ENCODE measurements at places on chromosomes 11 and 22. TPM values are rescaled to one million over a fixed set of nuclear protein-coding genes. Genes with fewer than 3 reads are reported as not detected.
A peak's percentile ranks its signal among the peaks of the same experiment; 100 is the strongest.

Gene SMIM35
- not detected for total RNA-seq

Gene MPPED1
- total RNA-seq = not detected

Gene INS
- 0.44 TPM for total RNA-seq

DNA sequence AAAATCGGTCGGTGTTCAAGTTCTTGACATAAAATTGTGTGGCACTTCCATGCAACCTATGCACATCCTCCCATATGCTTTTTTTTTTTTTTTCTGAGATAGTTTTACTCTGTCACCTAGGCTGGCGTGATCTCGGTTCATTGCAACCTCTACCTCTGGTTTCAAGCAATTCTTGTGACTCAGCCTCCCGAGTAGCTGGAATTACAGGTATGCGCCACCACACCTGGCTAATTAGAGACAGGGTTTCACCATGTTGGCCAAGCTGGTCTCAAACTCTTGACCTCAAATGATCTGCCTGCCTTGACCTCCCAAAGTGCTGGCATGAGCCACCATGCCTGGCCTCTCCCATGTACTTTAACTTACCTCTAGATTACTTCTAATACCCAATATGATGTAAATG lies 15.0 kb downstream of the GLB1L3 start:
- DNase-seq = no peak
- no peaks in the 10 kb centered on the region for H3K27me3 ChIP-seq
- no peak overlapping the region for H3K4me3 ChIP-seq
- no peaks in the 10 kb centered on the region for H3K36me3 ChIP-seq

- peaks cover 2% of the 10 kb centered on the region for H3K4me1 ChIP-seq
- H3K27me3 ChIP-seq = no peaks in the 10 kb centered on the region
- no peak for DNase-seq
- H3K4me3 ChIP-seq = no peak overlapping the region
Observed at GRCh38 chr22:38863531-38864131, 8.4 kb downstream of the CBX6 start.

GRCh38 chr11:101113540-101113939 lies 16.1 kb downstream of the PGR start:
- no peaks in the 10 kb centered on the region for H3K4me1 ChIP-seq
- H3K4me3 ChIP-seq = no peak overlapping the region
- H3K27ac ChIP-seq = no peak overlapping the region

DNA sequence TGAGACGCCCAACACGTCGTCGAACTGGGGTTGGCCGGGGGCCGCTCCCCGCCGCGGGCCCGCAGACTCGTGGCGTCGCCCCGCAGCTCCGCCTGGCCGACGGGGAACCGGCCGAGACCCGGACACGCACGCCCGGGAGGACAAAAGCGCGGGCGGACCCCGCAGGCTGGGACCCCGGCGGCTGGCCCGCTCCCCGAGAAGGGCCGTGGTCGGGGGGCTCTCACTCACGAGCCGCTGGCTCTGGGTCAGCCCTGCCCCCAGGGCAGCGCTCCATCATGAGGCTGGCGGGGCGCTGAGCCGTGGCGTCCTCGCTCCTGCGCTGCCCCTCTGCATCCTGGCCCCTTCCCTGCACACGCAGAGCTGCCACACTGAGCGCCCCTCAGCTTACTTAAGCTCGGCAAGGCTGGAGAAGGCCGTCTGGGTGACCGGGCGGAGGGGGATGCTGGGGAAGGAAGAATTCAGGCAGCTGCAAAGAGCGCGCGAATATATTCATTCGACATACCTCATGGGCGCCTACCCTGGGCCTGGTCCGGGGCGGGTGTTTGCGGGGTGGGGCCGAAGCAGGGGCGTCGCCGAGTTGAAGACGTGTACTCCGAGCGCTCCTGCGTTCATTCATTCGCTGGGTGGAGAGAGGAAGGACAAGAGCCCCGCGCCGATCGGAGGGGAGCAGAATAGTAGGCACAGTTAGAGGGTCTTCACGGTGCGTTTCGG lies 579 bp upstream of the CYB5R2 start:
- DNase-seq = peak; percentile 29
- H3K4me3 ChIP-seq = peak overlapping the region; percentile 68
- H3K4me1 ChIP-seq = peaks cover 10% of the 10 kb centered on the region

DNA sequence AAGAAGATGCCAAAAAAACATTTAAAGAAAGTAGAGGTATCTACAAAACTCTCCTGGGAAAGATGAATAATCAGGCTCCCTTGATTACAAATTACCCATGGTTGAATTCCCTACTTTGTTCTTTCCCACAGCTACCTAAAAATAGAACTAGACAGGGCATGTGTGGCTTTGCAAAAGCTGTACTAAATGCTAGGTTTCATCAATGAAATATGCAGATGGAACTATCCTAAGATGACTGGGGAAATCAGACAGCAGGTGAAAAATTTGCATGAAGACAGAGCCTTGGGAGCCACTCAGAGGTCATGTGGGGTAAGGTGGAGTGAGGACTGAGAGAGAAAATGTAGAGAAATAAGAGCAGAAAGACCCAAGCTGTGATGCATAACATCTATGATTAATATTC lies 14.7 kb downstream of the LAYN start:
- no peaks in the 10 kb centered on the region for H3K36me3 ChIP-seq
- H3K4me1 ChIP-seq = peaks cover 9% of the 10 kb centered on the region
- H3K27me3 ChIP-seq = no peaks in the 10 kb centered on the region
- no peak overlapping the region for H3K4me3 ChIP-seq

- H3K36me3 ChIP-seq = no peaks in the 10 kb centered on the region
- H3K27ac ChIP-seq = no peak overlapping the region
- no peaks in the 10 kb centered on the region for H3K27me3 ChIP-seq
- no peak overlapping the region for H3K4me3 ChIP-seq
Observed at GRCh38 chr22:42857845-42858481, 890 bp upstream of the ARFGAP3 start.

- no peaks in the 10 kb centered on the region for H3K36me3 ChIP-seq
- no peaks in the 10 kb centered on the region for H3K27me3 ChIP-seq
- no peak overlapping the region for H3K4me3 ChIP-seq
- peaks cover 4% of the 10 kb centered on the region for H3K4me1 ChIP-seq
- H3K27ac ChIP-seq = no peak overlapping the region
Observed at GRCh38 chr11:118015385-118015841, 29.2 kb downstream of the IL10RA start.

DNA sequence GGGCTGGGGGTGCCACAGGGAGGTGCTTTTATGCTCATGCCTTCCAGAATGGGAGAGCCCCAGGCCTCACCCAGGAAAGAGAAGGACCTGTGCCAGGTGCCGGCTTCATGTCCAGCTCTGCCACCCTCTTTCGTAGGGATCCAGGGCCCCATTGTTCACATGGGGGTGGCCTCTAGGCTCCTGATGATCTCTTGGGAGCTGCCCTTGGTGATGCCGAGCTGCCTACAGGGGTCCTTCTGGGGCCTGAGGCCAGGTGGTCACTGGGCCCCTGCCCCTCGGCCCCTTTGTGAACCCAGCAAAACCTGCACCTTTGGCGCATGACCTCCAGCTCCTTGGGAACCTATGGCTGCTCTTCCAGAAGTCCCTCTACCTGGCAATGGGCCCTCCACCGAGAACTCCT lies 41.4 kb upstream of the SMIM38 start:
- no peaks in the 10 kb centered on the region for H3K27me3 ChIP-seq
- H3K4me3 ChIP-seq = no peak overlapping the region
- DNase-seq = no peak
- H3K27ac ChIP-seq = no peak overlapping the region
- H3K4me1 ChIP-seq = peaks cover 11% of the 10 kb centered on the region

DNA sequence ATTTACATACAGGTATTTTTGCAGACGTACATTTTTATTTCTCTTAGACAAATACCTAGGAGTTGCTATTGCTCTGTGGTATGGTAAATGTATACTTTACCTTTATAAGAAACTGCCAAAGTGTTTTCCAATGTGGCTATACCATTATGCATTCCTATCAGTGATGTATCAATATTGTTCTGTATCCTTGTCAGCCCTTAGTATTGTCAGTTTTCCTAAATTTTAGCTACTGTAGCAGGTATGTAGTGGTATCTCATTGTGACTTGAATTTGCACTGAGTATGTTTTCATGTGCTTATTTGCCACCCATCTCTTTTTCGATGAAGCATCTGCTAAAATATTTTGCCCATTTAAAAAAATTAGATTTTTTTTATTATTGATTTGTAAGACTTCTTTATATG lies 37.0 kb downstream of the CLPB start:
- no peaks in the 10 kb centered on the region for H3K27me3 ChIP-seq
- no peaks in the 10 kb centered on the region for H3K36me3 ChIP-seq
- peaks cover 19% of the 10 kb centered on the region for H3K4me1 ChIP-seq
- H3K4me3 ChIP-seq = no peak overlapping the region

GRCh38 chr22:38755155-38755910 lies 465 bp downstream of the SUN2 start:
- peak overlapping the region; percentile 99 for H3K27ac ChIP-seq
- no peaks in the 10 kb centered on the region for H3K27me3 ChIP-seq

- H3K4me3 ChIP-seq = no peak overlapping the region
- H3K4me1 ChIP-seq = no peaks in the 10 kb centered on the region
- no peaks in the 10 kb centered on the region for H3K27me3 ChIP-seq
Observed at GRCh38 chr11:25961539-25961938, 370.4 kb upstream of the ANO3 start.

DNA sequence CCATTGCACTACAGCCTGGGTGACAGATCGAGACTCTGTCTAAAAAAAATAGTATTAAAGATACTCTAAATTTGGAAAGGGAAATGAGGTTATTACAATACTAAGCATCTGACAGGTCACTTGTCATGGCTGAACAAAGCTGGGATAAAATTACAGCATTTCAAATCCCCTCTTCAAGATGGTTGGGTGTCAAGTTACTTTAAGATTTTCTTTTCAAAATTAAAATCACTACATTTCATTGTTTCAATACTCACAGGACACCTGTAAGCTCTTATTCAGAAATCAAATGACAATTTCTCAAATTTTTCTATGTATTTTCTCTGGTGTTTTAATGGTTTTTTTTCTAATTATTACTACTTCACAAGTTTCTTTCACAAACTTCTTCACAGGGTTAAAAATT lies 5.7 kb downstream of the TAF1D start:
- DNase-seq = no peak
- no peaks in the 10 kb centered on the region for H3K27me3 ChIP-seq
- H3K36me3 ChIP-seq = peaks cover 99% of the 10 kb centered on the region
- no peak overlapping the region for H3K4me3 ChIP-seq

DNA sequence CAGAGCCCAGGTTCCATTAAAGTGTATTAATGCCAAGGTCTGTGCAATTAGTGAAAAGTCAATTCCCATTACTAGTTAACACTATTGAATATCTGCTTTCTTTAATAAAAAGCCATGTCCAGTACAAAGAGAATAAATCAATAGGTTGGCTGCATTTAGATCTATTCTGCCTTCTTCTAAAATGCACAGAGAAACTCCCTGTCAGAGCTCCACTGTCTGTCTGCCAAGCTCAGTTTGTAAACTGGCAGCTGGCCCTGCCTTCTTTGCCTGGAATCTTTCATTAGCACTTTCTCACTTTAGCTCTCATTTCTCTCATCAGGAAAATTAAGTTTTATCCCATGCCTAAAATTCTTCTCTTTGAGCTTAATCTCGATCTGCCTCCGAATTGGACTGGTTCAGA lies 35.6 kb downstream of the ARL14EP start:
- H3K27ac ChIP-seq = no peak overlapping the region
- no peak overlapping the region for H3K4me3 ChIP-seq
- DNase-seq = no peak
- peaks cover 62% of the 10 kb centered on the region for H3K27me3 ChIP-seq

DNA sequence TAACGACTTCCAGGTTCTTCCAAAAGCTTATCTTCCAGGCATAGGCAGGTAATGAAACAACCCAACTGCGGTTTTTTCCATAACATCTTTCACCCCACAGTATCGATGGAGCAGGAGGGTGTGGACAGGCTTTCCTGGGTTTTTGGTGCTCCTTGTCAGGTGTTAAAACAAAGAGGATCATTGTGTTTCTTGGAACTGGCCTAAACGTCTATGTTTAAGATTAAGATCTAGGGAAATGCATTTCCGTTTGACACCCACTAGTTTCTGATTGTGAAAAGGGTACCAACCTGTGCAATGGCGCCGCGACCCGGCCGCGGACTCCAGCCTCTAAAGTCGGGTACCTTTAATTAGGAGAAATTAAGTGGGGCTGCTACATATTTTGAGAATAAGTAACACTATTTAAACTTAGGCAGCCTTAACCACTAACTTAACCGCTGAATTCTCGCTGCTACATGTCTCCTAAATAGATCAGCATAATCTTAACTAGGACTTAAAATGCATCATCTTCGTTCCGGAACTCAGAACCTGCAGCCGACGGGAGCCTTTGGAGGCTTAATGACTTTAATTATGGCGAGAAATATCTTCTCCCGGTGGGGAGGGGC lies 31.5 kb downstream of the C22orf31 start:
- H3K27ac ChIP-seq = peak overlapping the region; percentile 97
- H3K4me1 ChIP-seq = peaks cover 52% of the 10 kb centered on the region
- H3K4me3 ChIP-seq = peak overlapping the region; percentile 57
- H3K27me3 ChIP-seq = no peaks in the 10 kb centered on the region
- H3K36me3 ChIP-seq = no peaks in the 10 kb centered on the region

DNA sequence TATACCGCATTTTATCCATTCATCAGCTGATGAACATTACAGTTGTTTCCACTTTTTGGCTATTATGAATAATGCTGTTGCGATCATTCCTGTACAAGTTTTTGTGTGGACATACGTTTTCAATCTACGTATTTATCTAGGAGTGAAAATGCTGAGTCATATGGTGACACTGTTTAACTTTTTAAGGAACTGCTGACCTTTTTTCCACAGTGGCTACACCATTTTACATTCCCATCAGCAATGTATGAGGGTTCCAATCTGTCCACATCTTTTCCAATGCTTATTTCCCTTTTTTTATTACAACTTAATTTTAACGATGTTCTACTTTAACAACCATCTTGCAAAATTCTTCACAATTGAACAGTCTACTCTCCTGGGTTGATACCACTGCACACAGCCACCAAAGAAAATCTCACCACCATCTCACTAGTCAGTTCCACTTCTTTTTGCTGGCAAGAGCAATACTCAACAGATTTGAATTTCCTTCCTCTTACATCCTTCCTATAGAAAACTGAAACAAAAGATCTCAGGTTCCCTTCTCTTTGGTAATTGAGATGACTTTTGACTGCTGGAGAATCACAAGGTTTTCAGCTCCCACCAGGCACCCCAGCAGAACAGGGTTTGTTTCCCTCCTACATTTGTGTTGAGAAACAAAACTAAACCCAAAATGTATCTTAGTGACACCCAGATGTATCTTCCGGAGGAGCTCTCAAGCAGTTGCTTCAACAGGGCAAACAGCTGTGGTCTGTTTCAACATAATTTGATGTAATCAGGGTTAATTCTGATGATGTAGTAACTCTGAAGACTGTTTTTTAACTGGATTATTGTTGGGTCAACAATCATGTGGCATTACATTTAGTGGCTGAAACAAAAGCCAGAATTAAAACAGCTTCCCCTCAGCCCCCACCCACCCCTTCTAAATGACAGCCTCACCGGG lies 7.0 kb upstream of the GAB2 start:
- no peaks in the 10 kb centered on the region for H3K36me3 ChIP-seq
- H3K4me1 ChIP-seq = no peaks in the 10 kb centered on the region
- no peak overlapping the region for H3K27ac ChIP-seq
- DNase-seq = no peak

DNA sequence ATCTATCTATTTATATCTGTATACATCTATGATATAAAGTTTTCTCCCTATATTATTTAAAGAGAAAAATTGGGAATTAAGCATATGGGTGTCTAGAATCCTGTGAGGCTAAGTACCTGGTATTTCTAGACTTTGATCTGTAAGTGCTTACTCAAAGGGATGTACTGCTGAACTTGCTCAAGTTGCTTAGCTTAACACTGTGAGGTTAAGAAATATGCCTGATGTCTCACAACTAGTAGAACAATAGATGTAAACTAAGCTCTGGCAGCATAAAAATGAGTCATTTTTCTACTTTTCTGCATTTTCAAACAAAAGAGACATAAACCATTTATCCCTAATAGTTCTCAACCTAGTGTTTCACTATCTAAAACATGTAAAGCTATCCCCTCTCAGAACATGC lies 744.4 kb upstream of the ANO3 start:
- H3K27ac ChIP-seq = no peak overlapping the region
- no peaks in the 10 kb centered on the region for H3K36me3 ChIP-seq
- H3K4me1 ChIP-seq = no peaks in the 10 kb centered on the region
